ENCODE measurements at places on chromosomes 1 and 21. TPM values are rescaled to one million over a fixed set of nuclear protein-coding genes. Genes with fewer than 3 reads are reported as not detected.

The ATP5PF gene
- total RNA-seq: 46.0 TPM

The LCE2B gene
- not detected for total RNA-seq

The TMEM82 gene
- not detected for total RNA-seq

The TNNI3K gene
- not detected for total RNA-seq

The GPA33 gene
- total RNA-seq: not detected

The NES gene
- total RNA-seq: 32.2 TPM

The UROD gene
- 133 TPM for total RNA-seq

The OR2T35 gene
- total RNA-seq: not detected

The SYDE2 gene
- 8.4 TPM for total RNA-seq

The CCNL2 gene
- total RNA-seq: 125 TPM

The APCS gene
- not detected for total RNA-seq

The DISP3 gene
- under 0.01 TPM for total RNA-seq

The SLAMF1 gene
- not detected for total RNA-seq

The GUCA2B gene
- total RNA-seq: not detected

The FRRS1 gene
- total RNA-seq: 54.1 TPM

The HRNR gene
- total RNA-seq: not detected

The ZFP69 gene
- 2.9 TPM for total RNA-seq

The SOX13 gene
- total RNA-seq: 4.5 TPM

The PGBD5 gene
- total RNA-seq: 0.11 TPM

The HSD3B1 gene
- total RNA-seq: not detected

The LCE1F gene
- total RNA-seq: not detected

The KCNK1 gene
- 32.8 TPM for total RNA-seq

The SCMH1 gene
- total RNA-seq: 18.5 TPM

The IGFN1 gene
- 4.6 TPM for total RNA-seq

The CD1E gene
- not detected for total RNA-seq

The ECM1 gene
- total RNA-seq: 9.5 TPM

The SLC2A1 gene
- 76.0 TPM for total RNA-seq

The AADACL4 gene
- total RNA-seq: not detected

The LCA5L gene
- 1.5 TPM for total RNA-seq

The KIAA0040 gene
- total RNA-seq: 0.44 TPM

The FAM131C gene
- 0.33 TPM for total RNA-seq

The PLA2G2C gene
- total RNA-seq: under 0.01 TPM

The PTPRU gene
- 19.1 TPM for total RNA-seq

The NBPF15 gene
- 56.6 TPM for total RNA-seq

The ANKRD35 gene
- 2.5 TPM for total RNA-seq

The DLGAP3 gene
- under 0.01 TPM for total RNA-seq

The SLC26A9 gene
- not detected for total RNA-seq

The RAB25 gene
- not detected for total RNA-seq

The SPRR5 gene
- not detected for total RNA-seq

The RAD54L gene
- 11.1 TPM for total RNA-seq

The TSPAN1 gene
- 0.22 TPM for total RNA-seq

The LRRC3 gene
- total RNA-seq: 0.37 TPM

The NBPF14 gene
- 62.9 TPM for total RNA-seq

The FAM163A gene
- total RNA-seq: not detected

The PAPPA2 gene
- total RNA-seq: 9.4 TPM

The KIF14 gene
- 8.5 TPM for total RNA-seq

The MRTO4 gene
- total RNA-seq: 58.4 TPM

The NBL1 gene
- 123 TPM for total RNA-seq

The OR2L5 gene
- under 0.01 TPM for total RNA-seq

The NGF gene
- total RNA-seq: 7.9 TPM

The LRRC52 gene
- total RNA-seq: not detected

The PLEKHM2 gene
- total RNA-seq: 60.5 TPM

The FAM78B gene
- 0.77 TPM for total RNA-seq

The CRYBG2 gene
- not detected for total RNA-seq

Measured in uterine smooth muscle cell (primary cell).